Glomerular endothelial cell (primary cell): ENCODE measurements at places on chromosomes 11 and 22.

- no peak for DNase-seq
Observed at GRCh38 chr11:102685338-102685737, 20.2 kb downstream of the MMP27 start.

GRCh38 chr11:125164091-125164421, 495 bp upstream of the PKNOX2 start:
- no peak for DNase-seq

- no peak for DNase-seq
Observed at GRCh38 chr11:94010136-94010535, 11.0 kb upstream of the HEPHL1 start.

- no peak for DNase-seq
Observed at GRCh38 chr22:50215297-50216054, 14.7 kb downstream of the SELENOO start.

DNA sequence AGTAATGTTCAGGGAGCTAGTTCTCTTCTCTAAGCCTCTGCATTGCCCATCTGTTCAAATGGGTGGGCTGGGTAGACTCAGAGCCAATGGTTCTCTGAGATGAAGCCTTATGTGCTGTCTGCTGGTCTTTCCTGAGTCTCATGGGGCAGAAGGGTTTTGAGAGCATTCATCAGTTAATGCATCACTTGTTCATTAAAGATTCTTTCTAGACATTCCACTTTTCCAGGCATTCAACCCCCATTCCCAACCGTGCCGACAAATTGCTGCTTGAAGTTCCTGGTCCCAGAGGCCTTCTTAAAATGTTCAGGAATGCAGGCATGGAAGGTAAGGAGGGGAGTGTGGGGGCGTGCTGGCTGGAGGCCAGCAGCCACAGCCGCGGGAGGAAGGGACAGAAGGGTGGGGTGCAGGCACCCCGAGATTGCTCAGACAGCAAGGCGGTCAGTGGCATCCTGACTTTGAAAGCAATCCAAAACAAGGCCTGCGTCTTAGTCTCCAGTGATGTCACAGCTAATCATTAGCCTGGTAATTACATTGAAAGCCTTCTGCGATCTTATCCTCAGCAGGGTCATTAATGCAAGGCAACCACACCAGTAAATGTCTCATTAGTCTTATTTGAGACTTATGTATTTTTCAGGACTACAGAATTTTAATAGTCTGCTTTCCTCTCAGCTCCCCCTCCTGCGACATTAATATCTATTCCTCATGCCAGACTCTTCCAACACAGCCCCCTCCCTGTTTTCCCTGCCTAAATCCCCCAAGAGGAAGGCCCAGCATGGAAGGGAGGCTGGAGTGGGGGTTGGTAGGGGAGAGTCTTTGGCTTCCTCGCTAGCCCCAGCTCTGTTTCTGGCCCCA, 328.8 kb downstream of the MIAT start:
- no peak for DNase-seq

DNA sequence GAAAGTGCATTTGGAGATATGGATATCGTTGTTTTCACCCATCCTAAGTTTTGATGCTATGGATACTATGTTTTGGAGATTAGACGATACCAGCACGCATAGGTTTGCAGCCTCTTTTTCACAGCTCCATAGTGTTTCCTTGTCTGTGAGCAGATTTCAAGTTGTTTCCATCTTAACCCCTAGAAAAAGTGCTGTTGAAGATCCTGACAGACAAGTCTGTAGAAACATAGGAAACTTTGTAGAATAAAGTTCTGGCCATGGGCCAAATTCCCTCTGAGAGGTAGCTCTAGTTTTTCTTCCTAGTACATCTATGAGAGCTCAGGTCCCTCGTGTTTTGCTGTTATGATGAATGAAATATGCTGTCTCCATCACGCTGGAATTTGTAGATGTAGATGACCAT, 32.4 kb downstream of the ST3GAL4 start:
- DNase-seq = no peak

GRCh38 chr22:49483946-49484345, 343.7 kb downstream of the BRD1 start:
- DNase-seq = no peak

GRCh38 chr22:49582181-49582580, 245.5 kb downstream of the BRD1 start:
- no peak for DNase-seq

DNA sequence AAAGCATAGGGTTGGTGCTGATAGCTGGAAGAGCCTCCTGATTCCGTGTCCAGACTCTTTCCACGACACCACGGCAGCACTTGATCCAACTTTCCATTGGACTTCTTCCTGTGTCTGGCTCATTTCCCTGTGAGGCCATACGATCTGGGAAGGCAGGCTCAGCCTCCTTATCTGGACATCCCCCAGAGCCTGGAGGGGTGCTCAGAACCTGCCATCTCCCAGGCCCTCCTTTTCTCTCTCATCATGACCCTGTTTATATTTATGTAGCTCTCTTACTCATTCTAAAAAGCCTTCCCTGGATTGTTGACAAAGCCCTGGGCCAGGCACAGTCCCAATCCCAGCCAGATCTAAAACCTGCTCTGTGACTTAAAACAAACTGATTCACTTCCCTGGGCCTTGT, 7.8 kb upstream of the BCL9L start:
- DNase-seq = no peak

DNA sequence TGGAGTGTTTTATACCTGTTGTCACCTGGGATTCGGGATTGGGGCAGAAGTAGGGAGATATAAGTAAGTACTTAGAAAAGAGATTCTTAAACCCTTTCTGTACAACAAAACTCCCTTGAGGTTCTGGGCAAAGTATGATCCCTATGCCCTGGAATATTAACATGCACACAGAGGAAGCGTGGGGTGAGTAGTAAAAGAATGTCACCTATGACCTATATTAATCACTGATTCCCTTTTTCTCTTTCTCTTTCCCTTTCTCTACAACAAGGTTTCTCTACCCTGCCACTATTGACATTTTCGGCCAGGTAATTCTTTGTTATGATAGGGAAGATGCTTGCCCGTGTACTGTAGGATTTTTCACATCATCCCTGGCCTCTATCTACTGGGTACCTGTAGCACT, 209.7 kb upstream of the PLET1 start:
- no peak for DNase-seq

- no peak for DNase-seq
Observed at GRCh38 chr22:48042621-48043395, 1280.4 kb downstream of the TBC1D22A start.

DNA sequence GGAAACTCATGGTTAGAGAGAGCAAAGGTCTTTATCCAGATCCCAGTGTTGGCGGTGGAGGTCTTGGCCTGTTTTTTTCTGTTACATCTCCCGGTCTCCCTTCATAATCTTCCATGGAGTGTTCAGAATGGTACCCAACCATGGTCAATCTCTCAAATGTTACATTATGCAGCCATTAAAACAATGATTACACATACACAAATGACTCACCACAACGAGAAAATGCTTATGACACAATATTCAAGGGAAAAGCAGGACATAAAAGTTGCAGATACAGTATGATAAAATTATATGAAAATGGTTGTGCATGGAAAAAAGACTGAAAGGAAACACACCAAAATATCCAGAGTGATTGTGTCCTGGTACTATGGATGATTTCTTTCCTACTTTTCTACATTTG, 17.8 kb upstream of the CSNK1E start:
- DNase-seq = no peak

- DNase-seq = no peak
Observed at GRCh38 chr11:87660926-87661660, 514.1 kb downstream of the RAB38 start.

GRCh38 chr11:1505480-1505879, 18.9 kb upstream of the MOB2 start:
- DNase-seq = no peak

DNA sequence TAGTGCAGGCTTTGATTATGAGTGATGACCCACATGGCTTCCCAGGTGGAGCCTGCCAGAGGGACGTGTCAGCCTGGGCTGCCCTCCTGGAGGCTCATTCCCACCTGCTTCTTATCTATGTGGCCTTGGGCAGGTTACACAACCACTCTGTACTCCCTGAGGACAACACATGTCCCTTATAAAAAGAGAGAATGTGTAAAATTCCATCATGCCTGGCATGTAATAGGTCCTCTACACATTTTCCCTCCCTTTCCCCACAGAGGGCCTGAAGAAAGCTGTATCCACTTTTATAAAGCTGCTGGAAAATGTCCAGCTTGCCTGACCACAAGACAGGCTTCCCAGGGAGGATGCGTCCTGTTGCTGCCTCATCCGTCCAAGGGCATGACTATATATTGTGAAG, 55.0 kb upstream of the VSTM5 start:
- no peak for DNase-seq

DNA sequence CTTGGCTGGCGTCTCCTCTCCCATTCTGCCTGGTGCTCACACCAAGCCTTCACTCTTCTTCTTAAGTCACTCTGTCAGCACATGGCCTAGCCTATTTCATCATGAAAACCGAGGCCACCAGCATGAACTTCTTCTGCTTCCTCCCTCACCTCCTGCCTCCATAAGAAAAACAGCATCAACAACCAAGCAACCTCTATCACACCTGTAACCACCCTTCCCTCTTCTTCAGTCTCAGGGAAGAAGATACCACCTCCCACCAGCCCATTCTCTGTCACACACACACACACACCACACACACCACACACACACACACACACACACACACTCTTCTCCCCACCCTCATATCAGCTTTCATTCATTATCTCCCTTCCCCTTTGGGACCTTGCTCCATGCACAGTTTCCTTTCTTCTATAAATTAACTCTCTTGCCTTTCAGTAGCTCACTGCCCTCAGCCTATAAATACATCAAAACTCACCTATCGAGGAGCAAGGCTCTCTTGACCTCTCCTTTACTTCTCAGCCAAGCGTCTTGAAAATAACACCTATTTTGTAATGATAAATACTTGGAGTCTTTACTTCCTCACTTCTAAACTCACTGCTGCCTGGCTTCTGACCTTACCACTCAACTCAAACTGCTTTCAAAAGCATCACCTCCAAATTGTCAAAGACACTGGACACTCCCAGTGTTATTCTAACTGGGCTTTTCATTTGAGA, 36.6 kb downstream of the SC5D start:
- DNase-seq = no peak

DNA sequence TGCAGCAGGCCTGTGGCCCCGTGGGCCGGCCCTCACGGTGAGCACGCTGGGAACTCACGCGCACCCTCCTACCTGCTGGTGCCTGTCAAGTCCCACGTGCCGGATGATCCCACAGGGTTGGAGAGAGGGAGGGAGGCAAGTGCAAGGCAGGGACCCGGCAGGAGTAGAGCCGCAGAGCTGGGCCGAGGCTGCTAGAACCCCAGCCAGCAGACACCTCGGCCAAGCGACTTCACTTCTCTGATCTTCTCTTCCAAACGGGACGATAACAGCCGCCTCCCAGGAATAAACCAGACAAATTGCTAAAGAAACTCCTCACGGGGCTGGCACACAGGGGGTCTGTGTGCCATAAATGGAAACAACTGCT, 1232.8 kb downstream of the TBC1D22A start:
- DNase-seq = no peak

GRCh38 chr11:120339394-120339890, 3.2 kb downstream of the ARHGEF12 start:
- DNase-seq = no peak

DNA sequence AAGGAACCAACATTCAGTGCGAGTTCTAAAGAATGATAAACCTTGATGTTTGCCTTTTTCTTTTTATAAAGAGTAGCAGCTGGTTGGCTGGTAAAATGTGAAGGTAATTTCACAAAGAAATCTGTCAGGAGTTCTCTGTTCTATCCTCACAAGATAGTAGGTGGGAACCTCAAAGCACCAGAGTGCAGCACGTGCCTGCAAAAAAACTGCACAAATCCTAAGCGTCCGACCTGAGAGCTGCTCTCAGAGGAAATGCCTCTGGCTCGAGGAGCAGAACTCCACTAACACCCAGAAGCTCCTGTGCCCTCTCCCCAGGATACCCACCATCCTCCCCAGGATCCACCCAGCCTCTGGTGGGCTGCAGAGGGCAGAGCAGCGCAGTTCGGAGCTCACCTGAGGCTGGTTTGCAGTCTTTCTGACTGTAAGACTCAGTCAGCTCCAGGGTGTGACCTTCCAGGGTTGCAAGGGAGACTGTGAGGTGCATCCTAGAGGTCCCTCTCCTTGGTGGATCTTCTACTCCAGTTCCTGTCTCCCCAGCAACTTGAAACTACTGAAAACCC, 23.5 kb downstream of the PRDM10 start:
- DNase-seq = no peak

DNA sequence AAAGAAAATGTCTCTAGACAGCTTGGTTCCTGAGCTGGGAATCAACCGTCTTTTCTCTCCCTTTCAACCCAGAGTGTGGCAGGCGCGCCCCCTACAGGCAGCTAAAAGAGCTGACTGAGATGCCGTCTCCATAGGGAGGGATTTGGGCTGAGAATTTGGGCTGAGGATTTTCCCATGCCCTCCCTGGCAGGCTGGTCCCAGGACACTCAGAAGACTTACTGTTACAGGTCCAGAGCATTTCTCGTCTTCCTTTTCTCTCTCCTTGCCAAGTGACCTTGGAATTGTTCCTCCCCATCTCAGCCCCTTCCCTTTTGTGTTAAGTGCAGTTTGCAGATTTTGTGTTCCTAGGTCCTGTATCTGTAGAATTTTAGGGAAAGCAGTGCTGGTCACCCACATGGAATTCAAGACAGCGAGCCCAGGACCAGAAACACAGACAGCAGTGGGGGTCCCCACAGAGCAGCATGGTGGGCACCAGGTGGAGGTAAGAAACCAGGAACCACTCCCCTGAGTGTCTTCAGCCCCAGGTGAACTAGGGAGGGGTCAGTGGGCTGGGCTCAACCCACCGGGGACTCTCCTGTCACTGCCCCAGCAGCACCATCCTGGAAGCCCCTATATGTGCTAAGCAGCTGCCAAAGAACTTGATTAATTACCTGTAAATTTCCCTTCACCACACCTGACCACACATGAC, 9.9 kb upstream of the IGLL5 start:
- DNase-seq = peak; percentile 10

- no peak for DNase-seq
Observed at GRCh38 chr22:48335442-48336139, 1492.1 kb downstream of the BRD1 start.

DNA sequence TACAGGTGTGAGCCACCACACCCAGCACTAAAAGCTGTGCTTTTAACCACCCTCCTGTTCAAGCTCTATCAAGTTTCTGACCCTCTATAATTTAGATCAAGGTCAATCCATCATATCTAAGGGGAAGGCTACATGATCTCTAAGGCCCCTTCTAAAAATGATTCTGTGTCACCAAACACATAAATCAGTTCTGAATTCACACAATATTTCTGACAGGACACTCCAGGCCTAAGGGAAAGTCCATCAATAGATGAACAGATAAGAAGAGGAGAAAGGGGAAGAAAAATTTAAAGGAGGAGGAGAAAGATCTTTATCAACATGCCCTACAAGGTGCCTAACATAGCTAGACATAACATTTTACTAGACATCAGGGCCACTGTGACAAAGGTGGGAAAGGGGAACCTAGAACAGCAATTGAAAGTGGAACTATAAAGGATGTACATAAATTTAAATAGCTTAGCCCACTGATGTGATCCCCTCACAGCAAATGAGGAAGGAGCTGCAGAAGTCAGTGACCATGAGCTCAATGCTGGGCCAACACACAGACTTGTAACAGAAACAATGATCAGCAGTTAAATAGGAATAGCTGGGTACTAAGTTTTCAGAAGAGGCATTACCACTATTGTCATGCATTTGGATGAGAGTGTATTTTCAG, 4.7 kb downstream of the PRCP start:
- DNase-seq = no peak

GRCh38 chr11:115325523-115325922, 178.7 kb downstream of the CADM1 start:
- DNase-seq = no peak
